Natural killer cell treated with Interleukin-12 subunit alpha and Interleukin-12 subunit beta and Interleukin-15 and Interleukin-18, amount 100 ng/mL, for 72 hours (primary cell): ENCODE measurements at places on chromosomes 16 and 17.

DNA sequence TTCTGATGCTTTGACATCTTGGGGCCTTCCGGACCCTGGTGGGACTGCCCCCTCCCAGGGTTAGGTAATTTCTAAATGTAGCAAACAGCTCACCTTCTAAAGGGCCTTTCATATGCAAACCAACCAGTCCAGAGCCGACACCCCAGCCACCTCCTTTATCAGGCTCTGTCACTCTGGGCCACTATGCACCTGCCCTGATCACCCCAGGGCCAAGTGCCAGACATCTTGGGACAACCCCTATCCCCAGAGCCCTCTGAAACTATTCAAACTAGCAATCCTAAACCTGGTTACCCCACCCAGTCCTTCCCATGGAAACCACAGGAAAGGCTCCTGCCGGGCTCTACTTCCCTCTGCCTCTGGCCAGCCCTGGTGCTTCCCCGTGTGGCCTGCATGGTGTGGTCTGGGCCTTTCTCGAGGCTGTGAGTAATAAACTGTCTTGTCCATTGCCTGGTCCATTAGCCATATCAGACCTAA, 91.2 kb upstream of the TNRC6C start:
- H3K36me3 ChIP-seq = no peaks in the 10 kb centered on the region
- DNase-seq = no peak
- peaks cover 49% of the 10 kb centered on the region for H3K4me1 ChIP-seq
- peaks cover 6% of the 10 kb centered on the region for H3K27me3 ChIP-seq
- no peak overlapping the region for H3K27ac ChIP-seq

GRCh38 chr17:30449480-30449879, 27.7 kb upstream of the GOSR1 start:
- H3K27ac ChIP-seq = no peak overlapping the region
- H3K36me3 ChIP-seq = peaks cover 26% of the 10 kb centered on the region
- no peak overlapping the region for H3K4me3 ChIP-seq

DNA sequence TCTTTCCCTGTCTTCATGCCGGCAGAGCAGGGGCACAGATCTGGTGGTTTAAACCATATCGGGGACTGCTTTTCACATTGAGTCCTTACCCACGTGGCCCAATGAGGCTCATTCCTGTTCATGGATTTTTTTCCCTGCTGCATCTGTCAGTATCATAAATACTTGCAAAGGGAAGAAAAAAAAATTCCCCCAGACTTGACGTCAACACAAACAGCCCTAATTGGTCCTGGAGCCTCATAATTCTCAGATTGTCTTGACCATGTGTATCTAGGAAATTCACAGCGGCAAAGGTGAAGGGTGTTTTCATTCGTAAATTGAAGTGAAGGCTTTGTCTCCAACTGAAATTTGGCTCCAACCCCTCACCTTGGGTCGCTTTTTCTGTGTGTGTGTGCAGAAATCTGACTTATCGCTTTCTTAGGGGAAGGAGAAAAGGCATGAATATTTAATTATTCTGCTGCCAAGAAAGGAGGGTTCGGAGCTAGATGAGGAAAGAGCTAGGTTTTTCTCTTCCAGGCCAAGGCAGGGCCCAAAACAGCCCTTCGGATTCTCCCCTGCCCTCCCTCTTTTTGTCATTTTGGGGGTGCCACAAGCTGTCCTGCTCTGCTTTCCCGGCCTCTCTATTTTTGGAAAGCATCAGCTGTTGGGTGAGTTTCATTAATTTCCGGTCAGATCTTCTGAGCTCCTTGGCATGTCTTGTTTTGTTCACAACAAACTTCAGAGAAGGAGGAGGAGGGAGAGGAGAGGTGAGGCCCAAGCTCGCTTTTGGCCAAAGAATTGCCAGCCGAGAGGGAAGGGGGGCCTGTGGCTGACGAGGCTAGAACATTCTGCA, 17.8 kb upstream of the CIBAR2 start:
- H3K27ac ChIP-seq = no peak overlapping the region
- no peaks in the 10 kb centered on the region for H3K27me3 ChIP-seq
- H3K4me3 ChIP-seq = no peak overlapping the region
- no peak for DNase-seq
- H3K4me1 ChIP-seq = no peaks in the 10 kb centered on the region

- H3K27me3 ChIP-seq = peaks cover 13% of the 10 kb centered on the region
- no peak for DNase-seq
- H3K4me1 ChIP-seq = no peaks in the 10 kb centered on the region
- no peak overlapping the region for H3K27ac ChIP-seq
- H3K4me3 ChIP-seq = no peak overlapping the region
- H3K36me3 ChIP-seq = no peaks in the 10 kb centered on the region
These were observed 24.8 kb upstream of the KDM6B start for GRCh38 chr17:7809086-7809790.
